ENCODE measurements at places on chromosomes 7 and 10.

- no peak for DNase-seq
These were observed 478.2 kb downstream of the GATA3 start for GRCh38 chr10:8532647-8533046.

- DNase-seq: no peak
These were observed 101.4 kb downstream of the KLF6 start for GRCh38 chr10:3683560-3683959.

- no peak for DNase-seq
These were observed at the start of gene PLCE1 for GRCh38 chr10:93993782-93994437. PLCE1 (plus strand) TSS chr10:93993931; CDS start chr10:94031047, 37,116 bp downstream.

GRCh38 chr10:110529596-110530011 is 31.9 kb downstream of the DUSP5 start:
- DNase-seq: no peak

DNA sequence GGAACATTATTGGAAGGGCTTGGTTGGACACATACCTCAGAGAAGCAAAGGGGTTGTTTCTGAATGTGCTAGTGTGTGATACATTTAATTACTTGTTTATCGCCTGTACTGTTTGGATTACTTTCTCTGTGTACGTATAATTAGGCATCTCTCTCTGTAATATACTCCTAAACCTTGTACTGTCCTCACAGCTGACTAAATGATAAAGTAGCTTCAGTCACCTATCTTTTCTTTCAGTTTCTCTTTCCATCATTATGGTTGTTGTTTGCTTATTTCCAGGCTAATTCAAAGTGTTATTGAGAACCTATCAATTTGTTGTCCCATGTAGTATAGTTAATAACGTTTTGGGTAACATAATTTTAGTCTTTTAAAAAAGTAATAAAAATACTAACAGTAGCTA is 34.0 kb downstream of the MXI1 start:
- DNase-seq: no peak

GRCh38 chr10:78933828-78934531 is 134.8 kb upstream of the ZMIZ1 start:
- DNase-seq: no peak

- DNase-seq: no peak
These were observed 116.0 kb upstream of the PFKP start for GRCh38 chr10:2951235-2951835.

GRCh38 chr7:108613147-108613948 is 43.7 kb downstream of the DNAJB9 start:
- no peak for DNase-seq

DNA sequence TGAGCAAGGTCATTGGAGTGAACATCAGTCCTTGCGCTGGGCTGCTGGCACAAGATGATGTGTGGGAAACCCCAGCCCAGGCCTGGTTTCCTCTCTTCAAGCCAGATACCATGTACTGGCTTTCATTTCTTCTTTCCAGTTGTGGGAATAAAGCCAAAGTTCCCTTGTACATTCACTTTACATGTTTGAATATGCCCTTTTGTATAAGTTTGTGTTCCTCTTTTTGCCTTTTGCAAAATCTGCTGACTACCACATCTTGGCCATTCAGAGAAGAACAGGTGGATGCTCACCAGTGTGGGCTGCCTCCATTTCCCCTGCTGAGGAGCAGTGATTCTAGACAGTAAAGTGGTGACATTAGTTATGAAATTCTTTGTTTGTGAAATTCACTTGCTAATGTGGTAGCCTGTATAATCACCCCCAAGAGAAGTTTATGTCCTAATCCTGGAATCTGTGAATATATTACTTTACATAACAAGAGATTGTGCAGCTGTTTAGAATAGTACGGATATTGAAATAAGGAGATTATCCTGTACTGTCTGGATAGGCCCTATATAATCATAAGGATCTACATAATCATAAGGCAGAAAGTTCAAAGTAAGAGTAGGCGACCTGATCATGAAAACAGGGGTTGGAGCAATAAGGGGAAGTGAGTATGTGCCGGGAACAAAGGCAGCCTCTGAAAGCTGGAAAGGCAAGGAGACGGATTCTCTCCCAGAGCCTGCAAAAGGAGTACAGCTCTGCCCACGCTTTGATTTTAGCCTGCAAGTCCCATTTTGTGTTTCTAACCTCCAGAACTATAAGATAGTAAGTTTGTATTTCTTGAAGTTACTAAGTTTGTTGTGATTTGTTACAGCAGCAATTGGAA is 18.8 kb upstream of the AOAH start:
- DNase-seq: no peak

GRCh38 chr10:11610826-11611247 is 613 bp downstream of the USP6NL start:
- DNase-seq: no peak

- peak; percentile 54 for DNase-seq
These were observed at the start of gene PFKP for GRCh38 chr10:3067118-3067858. PFKP (plus strand) TSS chr10:3067548; CDS start chr10:3067596, 48 bp downstream.

GRCh38 chr7:11767148-11767547 is 64.8 kb downstream of the THSD7A start:
- DNase-seq: no peak

GRCh38 chr7:111011520-111011919 is 79.4 kb upstream of the LRRN3 start:
- no peak for DNase-seq

DNA sequence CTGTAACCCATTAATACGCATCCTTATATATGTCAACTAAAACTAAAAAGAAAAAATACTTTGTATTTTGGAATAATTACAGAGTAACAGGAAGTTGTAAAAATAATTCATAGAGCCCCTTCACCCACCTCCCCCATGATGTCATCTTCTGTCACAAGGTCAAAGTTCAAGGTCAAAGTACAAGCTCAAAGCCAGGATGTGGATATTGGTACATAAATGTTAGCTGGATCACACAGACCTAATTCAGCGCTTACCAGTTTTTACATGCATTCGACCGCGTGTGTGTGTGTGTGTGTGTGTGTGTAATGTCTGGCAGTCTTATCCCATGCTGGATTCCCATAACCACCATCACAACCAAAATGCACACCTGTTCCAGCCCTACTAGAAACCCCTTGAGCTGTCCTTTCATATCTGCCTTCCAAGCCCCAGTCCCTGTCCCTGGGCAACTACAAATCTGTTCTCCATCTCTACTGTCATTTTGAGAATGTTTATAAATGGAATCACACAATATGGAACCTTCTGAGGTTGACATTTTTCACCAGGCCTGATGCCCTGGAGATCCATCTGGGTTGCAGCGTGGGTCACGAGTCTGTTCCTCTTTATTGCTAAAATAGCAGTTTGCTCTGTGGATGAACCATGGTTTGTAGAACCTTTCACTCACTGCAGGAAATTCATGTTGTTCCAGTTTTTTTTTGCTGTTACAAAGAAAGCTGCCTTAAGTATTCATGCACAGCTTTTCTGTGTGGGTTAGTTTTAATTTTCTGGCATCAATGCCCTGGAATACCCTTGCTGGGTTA is 153.6 kb upstream of the PITRM1 start:
- DNase-seq: no peak

DNA sequence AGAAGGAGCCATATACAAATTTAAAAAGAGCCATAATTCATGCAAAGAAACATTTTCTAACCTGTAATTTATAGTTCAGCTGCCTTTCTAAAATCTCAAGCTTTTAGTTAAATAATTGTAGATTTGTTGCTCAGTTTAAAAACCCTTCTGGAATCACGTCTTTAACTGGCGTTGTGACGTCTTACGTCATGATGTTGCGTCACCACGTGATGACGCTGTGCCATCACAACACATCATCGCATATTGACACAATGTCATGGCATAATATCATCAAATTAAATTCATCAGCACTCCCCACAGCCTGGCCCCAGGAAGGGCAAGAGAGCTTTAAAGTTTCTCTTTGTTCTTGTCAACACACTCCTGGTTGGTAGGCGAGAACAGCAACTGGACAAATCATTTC is 194.8 kb downstream of the GRM8 start:
- no peak for DNase-seq

DNA sequence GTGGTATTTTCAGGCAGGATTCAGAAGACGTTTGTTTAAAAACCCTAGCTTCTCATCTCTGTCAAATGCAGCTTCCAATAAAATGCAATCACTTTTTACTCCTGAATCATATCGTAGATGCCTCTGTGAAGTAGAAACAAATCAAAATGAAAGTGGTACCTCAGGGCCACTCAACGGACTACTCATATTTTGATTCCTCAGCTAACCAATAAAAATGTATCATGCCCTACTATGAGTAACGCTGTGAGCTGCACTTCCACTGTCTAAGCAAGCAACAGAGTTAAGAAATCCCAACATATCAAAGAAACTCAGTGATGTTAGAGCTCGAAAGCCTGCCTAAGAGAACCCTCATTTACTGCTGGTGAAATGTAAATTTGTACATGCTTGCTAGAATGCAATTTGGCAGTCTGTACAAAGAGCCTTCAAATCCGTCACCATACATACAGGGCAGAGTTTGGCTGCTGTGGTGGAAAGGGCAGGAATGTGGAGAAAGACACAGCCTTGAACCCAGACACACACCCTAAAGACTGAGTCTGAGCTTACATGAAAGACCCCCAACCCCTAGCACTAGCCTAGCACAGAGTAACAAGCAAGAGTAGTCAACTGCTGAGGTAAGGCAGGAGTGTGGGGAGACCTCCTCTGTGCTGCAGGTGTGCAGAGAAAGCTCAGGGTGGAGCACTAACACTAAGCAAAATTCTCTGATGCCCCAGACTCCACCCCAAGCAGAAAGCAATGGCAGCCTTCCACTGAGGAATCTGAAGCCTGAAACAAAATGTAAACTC is 151.5 kb downstream of the ANK3 start:
- no peak for DNase-seq

GRCh38 chr7:125059861-125060456 is 130.3 kb upstream of the POT1 start:
- no peak for DNase-seq

Measured in activated effector memory CD4-positive, alpha-beta T cell treated with Interleukin-2 at 50 U/mL for 16 hours (primary cell).